ENCODE measurements at places on chromosomes 7 and 10.
A peak's percentile ranks its signal among the peaks of the same experiment; 100 is the strongest.

- DNase-seq: no peak
Observed at GRCh38 chr10:24346877-24347519, 138.1 kb downstream of the KIAA1217 start.

- DNase-seq: peak; percentile 72
Observed at GRCh38 chr10:117653170-117653515, 110.6 kb downstream of the EMX2 start.

DNA sequence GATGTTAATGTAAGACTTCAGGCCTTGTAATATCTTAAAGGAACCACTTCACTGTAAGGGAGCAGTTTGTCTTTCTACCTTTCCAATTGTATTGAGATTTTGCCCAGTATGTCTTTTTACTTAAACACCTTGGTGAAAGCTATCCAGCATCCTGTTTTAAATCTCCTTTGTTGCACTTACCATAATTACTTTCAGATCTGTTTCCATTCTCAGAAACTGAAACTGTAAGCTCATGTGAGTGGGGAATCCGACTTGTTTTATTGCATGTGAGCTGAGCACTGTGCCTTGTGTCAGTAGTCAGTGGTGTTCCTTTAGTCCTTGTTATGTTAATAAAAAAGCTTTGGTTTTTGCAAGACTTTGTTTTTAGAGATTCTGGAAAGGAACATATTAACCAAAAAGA, 42.2 kb downstream of the BMPR1A start:
- no peak for DNase-seq

DNA sequence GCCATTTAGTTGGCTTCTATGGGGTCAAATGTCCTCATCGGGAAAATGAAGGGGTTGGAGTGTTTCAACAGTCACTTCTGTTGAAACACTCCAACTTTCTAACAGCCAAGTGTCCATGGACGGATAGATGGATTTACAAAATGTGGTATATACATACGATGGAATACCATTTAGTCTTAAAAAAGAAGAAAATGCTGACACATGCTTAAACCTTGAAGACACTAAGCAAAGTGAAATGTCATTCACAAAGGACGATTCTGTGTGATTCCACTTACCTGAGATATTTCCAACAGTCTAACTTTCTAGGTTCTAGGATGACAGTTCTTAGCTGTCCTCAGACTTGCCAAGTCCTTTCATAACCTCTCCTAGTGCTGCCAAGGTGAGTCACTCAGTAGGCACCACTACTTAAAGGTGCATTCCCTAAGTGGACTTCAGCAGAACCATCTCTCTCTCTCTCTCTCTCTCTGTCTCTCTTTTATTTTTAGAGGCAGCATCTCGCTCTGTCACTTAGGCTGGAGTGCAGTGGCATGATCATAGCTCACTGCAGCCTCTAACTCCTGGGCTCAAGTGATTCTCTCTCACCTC, 69.0 kb downstream of the DENND2A start:
- DNase-seq: no peak

- DNase-seq: no peak
Observed at GRCh38 chr10:34346516-34347100, 468.5 kb downstream of the PARD3 start.

DNA sequence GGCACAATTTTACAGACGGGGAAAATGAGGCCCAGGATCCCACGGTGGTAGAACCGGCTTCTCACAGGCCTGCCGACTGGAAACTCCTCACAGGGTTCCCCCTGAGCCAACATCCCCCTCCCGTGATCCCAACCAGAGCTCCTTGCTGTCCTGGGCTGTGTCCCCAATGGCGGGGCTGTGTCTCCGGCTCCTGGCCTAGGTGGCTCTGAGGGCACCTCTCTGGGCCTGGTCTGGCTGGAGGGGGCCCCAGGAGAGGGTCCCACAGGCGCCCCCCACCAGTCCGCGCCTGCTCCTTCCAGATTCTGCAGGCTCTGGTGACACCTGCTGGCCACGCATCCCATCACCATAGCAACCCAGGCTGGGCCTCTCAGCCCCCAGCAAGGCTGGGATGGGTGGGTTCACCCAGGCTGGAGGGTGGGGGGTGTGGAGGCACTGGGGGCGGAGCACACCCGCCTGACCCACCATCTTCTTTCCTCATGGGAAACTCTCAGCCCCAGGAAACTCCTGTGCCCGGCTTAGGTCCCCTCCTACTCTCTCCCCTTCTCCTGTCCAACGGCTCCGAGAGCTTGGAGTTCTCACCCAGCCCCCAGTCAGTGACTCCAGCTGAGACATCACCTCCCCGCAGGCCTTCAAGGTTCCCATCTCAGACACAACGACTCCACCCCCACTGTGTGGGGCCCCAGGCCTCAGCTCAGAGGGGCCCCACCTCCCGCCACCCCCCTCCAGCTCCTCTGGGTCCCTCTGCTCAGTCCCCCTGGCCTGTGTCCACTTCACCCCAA, 27.1 kb upstream of the TNRC18 start:
- peak; percentile 52 for DNase-seq

- no peak for DNase-seq
Observed at GRCh38 chr7:88184848-88185304, 35.0 kb downstream of the SRI start.

- DNase-seq: no peak
Observed at GRCh38 chr7:80666376-80666775, 27.9 kb downstream of the CD36 start.

DNA sequence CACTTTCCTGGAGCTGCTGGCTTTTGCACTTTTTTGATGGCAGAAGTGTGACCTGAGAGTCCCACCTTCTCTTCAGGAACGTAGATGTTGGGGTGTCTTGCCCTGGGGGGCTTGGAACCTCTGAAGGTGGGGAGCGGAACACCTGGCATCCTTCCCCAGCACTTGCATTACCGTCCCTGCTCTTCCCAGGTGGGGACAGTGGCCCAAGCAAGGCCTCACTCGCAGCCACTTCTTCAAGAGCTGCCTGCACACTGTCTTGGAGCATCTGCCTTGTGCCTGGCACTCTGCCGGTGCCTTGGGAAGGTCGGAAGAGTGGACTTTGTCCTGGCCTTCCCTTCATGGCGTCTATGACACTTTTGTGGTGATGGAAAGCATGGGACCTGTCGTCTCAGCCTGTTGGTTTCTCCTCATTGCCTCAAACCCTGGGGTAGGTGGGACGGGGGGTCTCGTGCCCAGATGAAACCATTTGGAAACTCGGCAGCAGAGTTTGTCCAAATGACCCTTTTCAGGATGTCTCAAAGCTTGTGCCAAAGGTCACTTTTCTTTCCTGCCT, 31.1 kb downstream of the PFKFB3 start:
- no peak for DNase-seq

DNA sequence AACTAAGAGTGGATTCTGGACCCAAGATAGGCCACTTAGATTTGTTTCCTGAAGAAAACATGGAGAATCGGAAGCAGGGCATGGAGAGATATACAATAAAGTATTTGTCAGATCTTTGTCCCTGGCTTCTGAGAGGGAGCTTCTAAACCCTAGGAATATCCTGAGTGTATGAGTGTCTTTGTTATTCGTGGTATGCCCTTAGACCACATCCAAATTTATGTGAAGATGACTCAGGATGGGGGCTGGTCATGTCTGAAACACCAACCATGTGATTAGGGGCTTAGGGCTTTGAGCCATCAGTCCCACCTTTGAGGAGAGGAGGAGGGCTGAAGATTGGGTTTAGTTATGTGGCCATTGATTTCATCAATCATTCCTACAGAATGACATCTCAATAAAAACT, 69.7 kb upstream of the PLPP4 start:
- DNase-seq: no peak

DNA sequence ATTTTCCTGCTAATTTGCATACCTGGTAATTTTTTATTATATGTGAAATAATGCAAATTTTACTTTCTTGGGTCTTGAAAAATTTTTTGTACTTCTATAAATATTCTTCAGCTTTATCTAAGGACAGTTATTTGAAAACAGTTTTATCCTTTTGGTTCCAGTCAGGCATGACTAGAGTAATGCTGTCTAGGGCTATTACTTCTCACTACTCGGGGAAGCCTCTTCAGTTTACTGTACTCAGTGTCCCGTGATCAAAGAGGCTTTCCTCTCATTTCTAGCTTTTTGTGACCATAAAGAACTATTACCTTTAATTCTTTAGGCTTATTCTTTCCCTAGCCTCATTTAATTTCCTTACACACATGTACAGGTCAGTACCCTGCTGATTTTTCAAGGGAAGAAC, 153.8 kb upstream of the HDAC9 start:
- no peak for DNase-seq

DNA sequence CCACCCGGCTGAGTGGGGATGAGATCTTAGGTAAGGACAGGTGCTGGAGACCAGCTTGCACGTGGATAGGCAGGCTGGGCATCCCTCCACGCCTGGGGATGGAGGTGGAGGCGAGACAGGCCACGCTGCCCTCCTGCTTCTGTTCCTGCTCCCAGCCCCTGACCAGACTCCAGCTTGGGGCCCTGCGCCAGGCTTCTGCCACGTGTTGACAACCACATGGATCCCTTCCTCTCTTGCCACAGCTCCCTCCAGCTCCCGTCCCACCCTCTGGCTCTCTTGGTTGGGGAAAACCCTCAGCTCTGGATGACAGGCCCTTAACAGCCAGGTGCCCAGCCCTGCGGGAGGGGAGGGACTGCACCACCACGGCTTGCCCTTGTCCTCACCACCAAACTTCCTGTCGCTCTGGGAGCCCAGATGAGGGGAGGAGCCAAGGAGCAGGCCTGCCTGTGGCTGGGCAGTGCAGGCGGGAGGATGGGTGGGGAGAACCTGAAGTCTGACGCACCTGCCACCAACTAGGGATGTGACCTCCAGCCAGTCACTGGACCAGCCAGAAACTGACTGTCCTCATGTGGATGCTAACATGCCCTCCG, 36.0 kb downstream of the KCNH2 start:
- peak; percentile 75 for DNase-seq
